ENCODE measurements at places on chromosomes 13 and 19.

GRCh38 chr13:70188567-70188966 is 80.3 kb upstream of the KLHL1 start:
- no peak for DNase-seq

GRCh38 chr13:32851083-32852069 is 164.8 kb upstream of the KL start:
- no peak for DNase-seq

DNA sequence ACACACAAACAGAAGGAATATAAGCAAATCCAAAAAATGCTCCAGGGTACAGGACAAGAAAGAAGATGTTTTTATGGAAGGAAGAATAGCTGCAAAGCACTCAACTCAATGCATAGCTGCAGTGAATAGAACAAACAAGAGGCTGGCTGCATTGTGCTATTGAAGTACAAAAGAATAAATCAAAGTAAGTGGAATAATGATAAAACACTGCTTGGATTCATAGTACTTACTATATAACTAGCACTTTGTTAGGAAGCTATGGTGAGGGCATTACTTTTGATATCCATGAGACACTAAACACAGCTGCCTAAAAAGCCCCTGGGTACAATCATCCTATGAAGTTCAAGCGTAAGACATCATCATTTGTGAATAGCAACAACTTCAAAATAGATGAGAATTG is 350.1 kb downstream of the PCDH9 start:
- DNase-seq: no peak

- no peak for DNase-seq
These were observed 22.7 kb downstream of the HPN start for GRCh38 chr19:35063940-35064818.

GRCh38 chr13:101925731-101926130 is 473.3 kb downstream of the ITGBL1 start:
- no peak for DNase-seq

DNA sequence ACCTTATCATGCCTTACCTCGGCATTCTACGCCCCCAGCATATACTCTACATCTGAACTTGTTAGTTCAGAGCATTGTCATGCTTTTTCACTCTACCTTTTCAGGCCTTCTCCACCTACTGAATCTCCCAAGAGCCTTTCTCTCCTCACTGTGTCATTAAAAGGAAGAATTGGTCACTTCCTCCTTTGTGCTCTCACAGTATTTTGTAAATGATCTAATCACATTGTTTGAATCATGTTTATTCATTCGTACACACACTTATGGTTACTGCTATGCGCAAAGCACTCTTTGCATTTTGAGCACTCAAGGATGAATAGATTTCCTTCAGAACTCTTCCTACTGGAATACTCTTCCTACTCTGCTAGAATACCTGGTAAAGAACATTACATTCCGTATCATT is 15.8 kb upstream of the ELF1 start:
- DNase-seq: no peak

- DNase-seq: no peak
These were observed 136.8 kb downstream of the MIPEP start for GRCh38 chr13:23752111-23753001.
